ENCODE measurements at places on chromosomes 2 and 18.

DNA sequence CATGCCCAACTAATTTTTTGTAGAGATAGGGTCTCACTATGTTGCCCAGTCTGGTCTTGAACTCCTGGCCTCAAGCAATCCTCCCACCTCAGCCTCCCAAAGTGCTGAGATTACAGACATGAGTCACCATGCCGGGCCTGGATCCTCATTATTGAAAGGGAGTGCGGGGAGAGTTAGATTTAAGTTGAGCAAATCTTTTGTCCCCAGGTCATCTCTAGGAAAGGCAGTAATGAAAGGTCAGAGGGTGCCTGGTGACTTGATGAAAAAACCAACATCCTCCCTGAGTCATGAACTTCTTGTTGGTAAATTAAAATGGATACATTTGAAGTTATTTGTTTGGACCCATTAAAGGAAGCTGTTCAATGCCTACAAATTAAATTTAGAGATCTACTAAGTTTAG, 25.1 kb downstream of the STAT4 start:
- no peak for DNase-seq

DNA sequence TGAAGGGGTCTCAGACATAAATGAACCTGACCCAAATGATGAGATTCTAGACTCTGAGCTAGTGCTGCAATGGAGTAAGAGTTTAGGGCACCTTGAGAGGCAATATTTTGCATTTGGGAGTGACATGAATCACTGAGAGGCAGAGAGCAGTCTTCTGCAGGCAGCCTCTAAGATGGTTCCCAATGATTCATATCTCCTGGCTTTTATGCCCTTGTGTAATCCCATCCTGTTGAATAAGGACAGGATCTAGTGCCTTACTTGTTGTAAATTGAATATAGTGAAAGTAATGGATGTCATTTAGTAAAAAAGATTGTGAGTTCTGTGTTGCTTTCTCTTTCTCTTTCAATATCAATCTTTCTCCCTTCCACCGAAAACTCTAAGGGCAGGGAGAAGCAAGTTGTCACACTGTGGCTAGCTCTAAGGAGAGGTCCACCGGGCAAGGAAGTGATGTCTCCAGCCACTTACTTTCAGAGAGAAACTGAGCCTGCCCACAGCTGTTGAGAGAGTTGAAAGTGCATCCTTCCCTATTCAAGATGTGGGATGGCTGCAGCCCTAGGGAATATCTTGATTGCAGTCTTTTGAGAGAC, 144.7 kb downstream of the TRIB2 start:
- no peak for DNase-seq

- no peak for DNase-seq
Measured at GRCh38 chr2:189835855-189836558, 51.8 kb downstream of the PMS1 start.

GRCh38 chr2:231479455-231479854, 15.2 kb upstream of the NCL start:
- DNase-seq: no peak

- DNase-seq: peak; percentile 21
Measured at GRCh38 chr2:218607436-218608115, at the start of gene PLCD4. PLCD4 (plus strand) TSS chr2:218607899; CDS start chr2:218615740, 7,841 bp downstream.

- no peak for DNase-seq
Measured at GRCh38 chr2:65731476-65731875, 299.1 kb upstream of the SPRED2 start.

DNA sequence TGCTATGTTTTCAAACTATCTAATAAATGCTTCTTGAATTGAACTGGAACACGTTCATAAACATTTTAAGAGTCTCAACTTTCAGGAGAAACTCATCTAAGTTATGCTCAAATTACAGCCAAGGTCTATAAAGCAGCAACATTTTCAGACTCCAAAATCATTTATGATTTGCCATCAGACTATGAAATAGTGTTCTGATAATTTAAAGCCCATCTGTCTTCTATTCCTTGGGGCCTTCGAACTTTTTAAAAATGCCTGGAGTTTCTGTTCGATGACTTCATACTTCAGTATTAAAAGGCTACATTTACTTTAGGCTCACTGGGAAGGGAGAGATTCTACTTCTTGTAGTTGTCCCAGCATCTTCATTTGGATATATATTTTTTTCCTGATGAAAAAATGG, 73.6 kb upstream of the NXPH2 start:
- DNase-seq: no peak

- no peak for DNase-seq
Measured at GRCh38 chr2:119721043-119721442, 38.7 kb upstream of the PTPN4 start.

DNA sequence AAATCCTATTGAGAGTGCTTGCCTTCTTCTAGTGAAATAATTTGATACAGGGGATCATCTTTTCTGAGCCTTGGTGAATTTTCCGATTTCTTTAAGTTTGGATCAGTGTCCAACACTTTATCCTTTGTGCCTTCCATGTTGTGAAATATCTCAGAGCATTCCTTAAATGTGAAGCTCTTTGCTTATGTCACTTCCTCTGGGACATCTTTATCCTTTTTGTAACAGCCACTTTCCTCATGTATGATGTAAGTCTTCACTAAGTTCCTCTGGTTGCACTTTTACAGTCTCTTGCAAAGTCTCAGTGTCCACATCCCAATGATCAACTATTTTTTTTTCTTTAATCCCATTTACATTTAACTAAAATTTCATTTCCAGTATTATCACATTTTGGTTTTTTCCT, 254.2 kb downstream of the EN1 start:
- DNase-seq: no peak

DNA sequence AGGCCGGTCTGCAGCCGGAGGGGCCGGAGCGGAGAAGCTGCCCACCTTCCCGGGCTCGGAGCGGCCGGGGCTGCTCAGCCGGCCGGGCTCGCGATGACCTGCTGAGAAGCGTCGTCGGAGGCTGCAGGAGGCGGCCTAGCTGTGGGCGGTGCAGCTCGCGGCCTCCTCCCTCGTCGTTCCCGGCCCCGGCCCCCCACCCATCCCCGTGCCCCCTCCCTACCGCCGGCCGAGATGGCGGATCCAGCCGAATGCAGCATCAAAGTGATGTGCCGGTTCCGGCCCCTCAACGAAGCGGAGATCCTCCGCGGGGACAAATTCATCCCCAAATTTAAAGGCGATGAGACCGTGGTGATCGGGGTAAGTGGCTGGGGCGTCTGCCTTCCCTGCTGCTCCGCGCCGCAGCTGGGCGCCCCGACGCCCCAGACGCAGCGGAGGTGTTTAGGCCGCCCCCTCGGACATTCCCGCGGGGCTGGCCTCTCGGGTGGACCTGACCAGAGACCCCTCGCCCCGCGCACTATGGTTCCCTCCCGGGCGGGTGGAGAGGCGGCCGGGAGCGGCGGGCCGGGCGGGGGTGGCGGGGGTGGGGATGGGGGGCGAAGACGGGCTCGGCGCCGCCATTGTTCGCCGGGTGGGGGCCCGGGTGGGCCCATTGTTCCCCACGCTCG, 492 bp downstream of the KIF5C start:
- DNase-seq: no peak

DNA sequence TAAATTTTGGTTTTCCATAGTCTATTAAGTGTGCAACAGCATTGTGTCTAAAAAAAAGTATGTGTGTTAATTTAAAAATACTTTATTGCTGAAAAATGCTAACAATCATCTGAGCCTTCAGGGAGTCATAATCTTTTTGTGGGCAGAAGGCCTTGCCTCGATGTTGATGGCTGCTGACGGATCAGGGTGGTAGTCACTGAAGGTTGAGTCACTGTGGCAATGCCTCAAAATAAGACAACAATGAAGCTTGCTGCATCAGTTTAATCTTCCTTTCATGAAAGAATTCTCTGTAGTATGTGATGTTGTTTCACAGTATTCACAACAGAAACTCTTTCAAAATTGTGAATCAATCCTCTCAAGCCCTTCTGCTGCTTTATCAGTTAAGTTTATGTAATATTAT, 31.3 kb downstream of the HDHD2 start:
- no peak for DNase-seq

DNA sequence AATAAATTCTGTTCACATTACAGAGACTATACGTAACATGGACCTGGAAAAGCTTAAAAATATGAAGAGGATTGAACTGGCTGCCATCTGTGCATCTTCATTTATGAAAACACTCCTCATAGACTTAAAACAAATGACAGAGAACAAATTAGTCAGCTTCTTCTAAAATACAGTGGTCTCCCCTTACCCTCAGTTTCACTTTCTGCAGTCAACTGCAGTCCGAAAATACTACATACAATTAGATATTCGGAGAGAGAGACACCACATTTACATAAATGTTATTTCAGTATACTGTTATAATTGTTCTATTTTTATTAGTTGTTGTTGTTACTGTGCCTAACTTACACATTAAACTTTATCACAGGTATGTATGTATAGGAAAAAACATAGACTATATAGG, 6.5 kb downstream of the RNF103 start:
- no peak for DNase-seq

DNA sequence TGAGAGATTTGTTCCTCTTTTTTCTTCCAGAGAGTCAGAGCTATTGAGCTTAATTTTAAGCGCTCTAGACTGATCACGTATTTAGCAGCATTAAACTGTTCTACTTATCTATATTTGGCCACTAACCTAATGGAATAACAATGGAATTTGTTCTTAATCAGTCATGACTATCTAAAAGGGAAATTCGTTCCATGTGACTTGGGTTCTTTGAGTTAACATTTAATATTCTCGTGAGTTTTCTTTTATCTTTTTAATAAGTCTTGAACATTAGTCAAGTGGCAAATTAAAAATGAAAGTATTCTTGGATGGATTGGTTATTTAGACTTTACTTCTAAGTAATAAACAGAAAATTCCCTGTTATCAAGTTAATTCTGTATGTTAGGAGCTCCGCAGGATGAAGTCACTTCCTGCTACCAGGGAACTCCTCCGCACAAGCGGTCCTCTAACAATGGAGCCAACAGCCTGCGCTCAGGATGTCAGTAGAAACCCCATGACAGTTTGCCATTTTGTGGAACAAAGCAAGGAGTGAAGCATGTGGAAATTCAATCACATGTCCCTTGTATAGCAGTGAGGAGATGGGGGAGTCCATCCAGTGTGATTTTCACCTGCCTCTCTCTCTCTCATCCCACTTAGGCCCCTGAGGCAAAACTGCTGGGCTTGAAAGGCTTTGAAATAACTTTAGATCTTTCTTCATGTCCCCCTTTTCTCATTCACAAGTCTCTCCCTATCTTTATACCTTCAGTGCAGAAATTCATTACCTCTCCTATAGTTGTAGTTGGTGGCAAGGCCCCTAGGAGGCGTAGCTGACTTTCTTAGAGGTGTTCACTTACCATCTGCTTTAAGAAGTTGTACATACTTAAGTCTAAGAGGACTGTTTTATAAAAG, 138.1 kb downstream of the WDR7 start:
- no peak for DNase-seq

- DNase-seq: no peak
Measured at GRCh38 chr2:209441541-209441940, 17.7 kb downstream of the MAP2 start.

GRCh38 chr18:48609820-48610815, 71.3 kb downstream of the CTIF start:
- DNase-seq: no peak

DNA sequence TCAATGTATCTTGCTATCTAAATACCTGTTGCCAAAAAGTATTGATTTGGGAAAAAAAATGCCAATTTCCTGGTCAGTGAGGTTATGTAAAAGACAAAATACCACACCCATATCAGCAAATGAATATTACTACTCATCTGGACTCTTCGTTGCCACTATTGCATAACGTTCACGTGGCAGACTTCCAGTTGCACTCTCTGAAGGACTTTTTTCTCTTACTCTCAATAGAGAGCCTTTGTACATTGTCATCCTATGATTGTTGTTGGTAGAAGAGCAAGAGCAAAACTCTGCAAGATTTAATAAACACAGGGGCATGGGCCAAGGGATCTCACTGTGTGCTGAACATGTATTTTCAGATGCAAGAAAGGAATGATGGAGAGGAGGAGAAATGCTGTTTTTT, 689.8 kb downstream of the MBD2 start:
- no peak for DNase-seq

DNA sequence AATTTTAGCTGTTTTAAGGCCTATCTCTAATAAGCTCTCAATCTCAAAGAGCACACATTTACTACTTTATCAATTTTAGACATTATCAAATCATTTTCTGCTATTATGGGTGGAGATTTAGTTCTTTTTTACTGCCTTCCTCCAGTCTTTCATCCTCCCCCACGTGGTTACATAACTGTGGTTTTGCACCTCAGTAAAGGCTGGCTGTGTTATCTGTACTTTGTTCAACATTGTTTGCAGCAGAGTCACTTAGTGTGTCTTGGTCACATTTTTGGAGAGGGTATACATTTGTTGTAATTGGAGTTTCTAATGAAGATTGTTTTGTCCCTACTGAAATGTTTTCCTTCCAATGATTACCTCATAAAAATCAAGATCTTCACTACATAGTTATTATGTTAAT, 549.6 kb upstream of the CELF4 start:
- no peak for DNase-seq

DNA sequence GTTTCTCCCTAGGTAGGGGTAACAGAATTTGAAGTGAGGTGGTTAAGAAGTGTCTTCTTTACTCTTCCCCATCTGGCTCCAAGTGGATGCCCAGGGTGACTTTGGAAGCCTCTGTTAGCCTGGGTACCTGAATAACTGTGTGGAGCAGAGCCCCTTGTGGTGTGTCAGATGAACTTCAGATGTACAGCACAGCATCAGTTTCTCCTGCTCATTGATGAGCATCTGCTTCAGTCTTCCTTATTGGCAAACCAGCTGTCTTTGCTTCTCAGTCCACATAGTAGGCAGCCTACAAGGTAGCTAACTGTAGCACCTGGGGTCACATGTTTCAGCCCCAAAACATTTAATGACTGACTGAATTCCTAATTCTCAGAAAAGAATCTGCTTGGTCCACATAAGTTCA, 56.2 kb upstream of the ATP8B1 start:
- no peak for DNase-seq
